ENCODE measurements at places on chromosomes 16 and 17.

DNA sequence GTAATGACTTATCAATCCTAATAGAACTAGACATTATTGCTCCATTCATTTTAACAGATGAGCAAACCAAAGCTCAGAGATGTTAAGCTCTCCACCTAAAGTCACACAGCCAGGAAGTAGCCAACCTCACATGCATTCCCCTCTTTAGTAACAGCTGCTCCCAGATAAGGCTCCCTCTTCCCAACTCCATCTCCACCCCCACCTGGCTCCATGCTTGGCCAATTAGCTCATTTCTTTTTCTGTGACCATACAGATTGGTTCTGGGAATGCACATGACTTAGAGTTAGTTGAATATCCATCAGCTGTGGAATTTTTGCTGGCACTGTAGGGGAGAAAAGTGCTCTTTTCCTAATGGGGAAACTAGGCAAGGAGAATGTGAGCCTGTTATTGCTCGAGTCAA lies 13.0 kb downstream of the CBLN1 start:
- DNase-seq: no peak

GRCh38 chr16:31429314-31429713 lies 1.2 kb upstream of the COX6A2 start:
- no peak for DNase-seq

DNA sequence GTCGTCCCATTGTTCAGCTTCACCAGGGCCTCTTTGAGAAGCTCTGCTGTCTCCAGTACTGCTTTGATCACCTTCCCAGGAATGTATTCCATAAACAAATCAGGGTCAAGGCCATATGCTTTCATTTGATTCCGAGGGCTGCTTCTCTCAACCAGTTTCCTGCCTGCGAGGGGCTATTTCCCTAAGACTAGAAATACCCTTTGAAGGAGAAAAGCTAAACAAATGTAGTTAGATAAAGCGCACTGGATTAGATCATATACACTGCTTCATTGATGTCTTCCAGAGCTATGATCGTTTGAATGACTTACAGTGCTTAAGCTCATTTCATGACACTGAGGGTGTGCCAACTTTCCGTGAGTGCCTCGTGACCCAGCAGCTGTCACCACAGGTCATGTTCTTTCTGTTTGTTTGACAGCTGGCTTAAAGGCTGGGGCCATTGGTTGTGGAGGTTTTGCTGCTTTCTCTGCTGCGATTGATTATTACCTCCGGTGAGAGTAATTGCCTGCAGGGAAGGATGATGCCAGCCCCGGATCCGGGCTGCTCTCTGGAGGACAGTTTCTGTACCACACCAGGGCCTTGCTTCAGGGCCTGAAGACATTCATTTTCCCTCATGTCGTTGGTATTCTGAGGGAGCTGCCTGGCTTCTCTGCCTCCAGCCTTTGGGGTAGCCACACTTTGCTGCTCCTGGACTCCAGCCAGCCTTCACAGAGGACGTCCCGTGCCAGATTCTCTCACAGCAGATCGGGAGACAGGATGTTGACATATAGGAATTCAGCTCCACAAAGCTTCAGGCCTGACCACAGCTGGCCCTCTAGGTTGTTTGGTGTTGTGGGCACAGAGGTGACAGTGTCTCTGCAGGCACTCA lies 3.9 kb downstream of the TIMM22 start:
- no peak for DNase-seq

- no peak for DNase-seq
Observed at GRCh38 chr16:51236583-51236982, 85.5 kb upstream of the SALL1 start.

GRCh38 chr16:23288209-23288608 lies 13.9 kb upstream of the SCNN1B start:
- no peak for DNase-seq

DNA sequence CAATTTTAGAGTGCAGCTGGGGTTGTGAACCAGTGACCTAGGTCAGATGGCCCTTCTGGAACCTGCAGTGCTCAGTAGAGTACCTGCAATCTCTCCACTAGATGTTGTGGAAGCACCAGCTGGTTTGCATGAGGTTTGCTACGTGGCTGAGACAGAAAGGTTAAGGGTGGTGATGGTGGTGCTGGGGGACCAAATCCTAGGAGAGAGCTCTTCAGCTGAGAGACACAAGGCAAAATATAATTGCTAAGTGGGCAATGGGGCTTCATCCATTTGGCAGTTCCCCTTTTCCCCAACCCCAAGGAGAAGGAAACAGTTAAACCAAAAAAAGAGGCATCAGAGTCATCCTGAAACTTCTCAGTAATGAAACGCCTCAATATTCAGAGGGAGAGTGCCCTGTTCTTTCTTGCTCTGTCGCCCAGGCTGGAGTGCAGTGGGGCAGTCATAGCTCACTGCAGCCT lies 13.9 kb downstream of the ITPRIPL2 start:
- DNase-seq: no peak

DNA sequence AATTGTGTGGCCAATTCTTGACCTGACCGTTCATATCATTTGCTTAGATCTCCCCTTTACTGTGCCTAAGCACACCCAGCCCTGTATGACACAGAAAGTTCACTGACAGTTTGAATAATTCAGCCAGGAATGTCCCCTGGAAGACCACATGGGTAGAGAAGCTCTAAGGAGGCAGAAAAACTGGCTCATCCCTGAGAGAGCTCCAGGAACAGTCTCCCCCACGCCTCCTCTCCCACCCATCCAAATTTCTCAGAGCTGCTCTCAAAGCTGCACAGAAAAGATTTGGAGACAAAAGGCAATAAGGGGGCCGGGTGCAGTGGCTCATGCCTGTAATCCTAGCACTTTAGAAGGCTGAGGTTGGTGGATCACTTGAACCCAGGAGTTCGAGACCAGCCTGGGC lies 11.2 kb downstream of the PRAC1 start:
- DNase-seq: no peak

GRCh38 chr16:66920299-66920590 lies 1.6 kb upstream of the CDH16 start:
- no peak for DNase-seq

DNA sequence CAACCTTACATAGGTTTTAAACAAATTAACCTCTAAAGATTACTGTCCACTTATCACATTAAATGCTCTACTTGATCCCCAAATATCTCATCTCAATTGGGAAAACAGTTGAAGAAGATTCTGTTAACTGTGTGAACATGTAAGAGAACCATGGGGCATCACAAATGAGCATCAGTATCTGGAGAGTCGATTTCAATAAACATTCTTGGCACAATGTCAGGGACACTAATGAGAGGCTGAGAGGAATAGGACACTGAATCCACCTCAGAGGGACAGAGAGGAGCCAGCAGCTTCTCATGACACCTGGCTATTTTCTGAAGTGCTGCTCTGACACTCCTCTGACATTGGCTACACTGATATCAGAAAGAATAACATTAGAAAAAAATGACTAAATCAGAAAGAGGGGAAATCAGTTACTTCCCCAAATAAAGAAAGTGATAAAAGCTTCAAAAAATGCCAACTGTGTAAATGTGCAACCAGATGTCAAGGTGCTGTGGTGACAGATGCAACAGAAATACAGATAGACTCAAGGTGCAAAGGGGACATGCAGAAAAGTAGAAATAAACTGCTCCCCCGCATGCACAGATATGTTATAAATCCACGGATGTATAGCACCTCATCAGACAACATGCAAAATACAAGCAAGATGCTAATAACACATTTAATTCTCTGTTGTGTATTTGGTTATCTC lies 67.4 kb downstream of the SNX11 start:
- DNase-seq: no peak

DNA sequence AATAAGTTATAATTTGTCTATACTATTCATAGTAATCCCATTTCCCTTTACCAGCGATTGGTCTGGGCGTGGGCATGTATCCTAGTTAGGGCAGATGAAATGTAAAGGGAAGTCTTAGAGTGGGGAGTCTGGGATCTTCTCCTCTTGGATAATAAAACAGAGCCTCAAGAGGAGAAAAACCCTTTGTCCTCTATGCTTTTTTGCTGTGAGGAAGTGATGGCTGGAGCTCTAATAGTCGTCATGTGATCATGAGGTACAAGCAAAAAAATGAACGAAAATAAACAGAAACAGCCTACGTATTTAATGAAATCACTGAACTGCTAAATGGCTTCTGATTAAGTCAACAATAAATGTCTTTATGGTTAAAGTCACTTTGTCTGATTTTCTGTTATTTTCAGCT lies 26.8 kb downstream of the EFCAB5 start:
- no peak for DNase-seq

GRCh38 chr17:39852239-39852638 lies 11.9 kb downstream of the IKZF3 start:
- DNase-seq: no peak

- DNase-seq: no peak
Observed at GRCh38 chr17:57774872-57775271, 29.8 kb upstream of the CCDC182 start.

DNA sequence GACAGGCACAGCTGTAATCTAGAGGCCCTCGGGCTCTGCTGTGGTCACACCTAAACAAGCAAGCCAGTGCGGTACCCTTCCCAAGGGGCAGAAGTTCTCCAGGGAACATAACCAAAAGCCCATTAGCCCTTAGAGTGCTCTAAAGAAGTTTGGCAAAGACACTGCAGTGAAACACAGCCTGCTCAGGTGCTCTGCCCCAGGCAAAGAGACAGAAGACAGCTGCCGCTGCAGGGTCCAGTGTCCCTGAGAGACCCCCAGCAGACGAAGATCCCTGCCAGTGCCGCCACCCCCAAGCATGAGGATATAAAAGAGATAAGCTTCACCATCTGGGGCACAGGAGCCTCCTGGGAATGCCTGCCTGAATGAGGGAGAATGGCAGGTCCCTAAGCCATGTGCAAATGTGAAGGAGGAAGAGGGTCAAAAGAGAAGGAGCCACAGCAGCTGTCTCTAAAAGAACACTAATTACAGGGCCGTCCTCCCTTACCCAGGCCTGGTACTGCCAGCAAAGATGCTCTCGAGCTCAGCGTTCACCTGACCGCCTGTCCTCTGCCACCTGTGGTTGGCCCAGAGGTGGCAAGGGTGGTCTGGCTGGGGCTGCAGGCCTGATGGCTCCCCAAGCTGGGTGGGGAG lies 29.7 kb downstream of the CUEDC1 start:
- no peak for DNase-seq

- peak; percentile 19 for DNase-seq
Observed at GRCh38 chr17:16521070-16521727, 29.2 kb upstream of the LRRC75A start.

DNA sequence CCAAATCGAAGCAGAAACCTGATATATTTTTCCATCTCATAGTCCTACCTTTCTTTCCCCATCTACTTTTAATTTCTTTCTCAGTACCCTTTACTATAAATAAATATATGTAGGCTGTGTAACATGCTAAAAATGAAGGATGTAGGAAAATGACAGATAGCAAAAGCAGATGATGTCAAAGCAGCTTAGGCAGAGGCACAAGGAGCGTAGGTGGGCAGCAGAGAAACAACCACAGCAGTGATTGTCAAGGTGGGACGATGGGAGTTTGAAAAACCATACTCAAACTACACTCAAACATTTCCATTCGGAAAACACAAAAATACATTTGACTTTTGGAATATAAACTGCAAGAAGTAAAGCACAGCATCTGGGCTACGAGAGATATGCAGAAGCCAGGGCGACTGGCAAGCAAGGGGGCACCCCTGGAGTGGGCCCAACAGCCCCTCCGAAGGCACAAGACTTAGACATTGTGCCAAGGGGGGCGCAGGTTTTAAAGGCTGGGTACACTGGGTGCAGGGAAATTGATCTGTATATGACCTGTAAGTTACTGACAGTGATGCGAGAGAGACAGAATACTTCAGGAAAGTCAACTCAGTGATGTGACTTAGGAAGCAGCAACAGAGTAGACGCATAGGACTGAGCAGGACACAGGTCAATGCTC lies 31.1 kb downstream of the SNN start:
- DNase-seq: no peak

DNA sequence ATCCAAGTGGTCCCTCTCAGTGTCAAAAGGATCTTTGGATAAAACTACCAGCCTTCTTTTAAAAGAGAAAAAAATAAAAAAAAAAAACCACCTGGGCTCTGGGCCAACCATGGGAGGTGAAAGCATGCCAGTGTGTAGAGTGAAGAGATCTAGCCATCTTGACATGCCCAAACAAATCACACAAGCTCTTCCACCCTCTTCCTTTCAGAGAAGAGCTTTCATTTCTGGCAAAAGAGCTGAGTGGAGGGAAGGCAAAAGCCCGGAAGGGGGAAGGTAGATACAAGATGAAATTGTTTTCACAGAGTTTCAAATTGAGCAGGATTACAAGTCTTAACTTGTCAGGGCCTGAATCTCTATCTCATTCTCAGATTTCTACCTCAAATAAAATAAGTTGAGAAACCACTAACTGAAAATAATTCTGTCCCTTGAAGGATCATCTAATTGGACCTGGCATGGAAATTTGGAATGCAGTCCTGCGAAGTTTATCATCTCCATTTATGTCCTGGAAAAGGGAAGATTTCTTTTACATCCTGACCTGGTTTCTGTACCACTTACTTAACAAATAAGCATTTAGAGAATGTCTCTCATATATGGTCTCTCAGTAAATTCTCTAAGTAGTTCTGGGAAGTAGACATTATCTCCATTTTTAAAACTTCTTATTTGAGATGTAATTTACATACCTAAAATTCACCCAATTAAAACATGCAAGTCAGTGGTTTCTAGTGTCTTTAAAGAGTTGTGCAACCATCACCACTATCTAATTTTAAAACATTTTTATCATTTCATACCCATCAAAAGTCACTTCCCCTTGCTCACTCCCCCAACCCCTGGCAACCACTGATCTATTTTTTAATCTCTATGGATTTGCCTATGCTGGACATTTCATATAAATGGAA lies 93.7 kb downstream of the TANGO6 start:
- no peak for DNase-seq

- DNase-seq: no peak
Observed at GRCh38 chr17:34533806-34534527, 45.4 kb upstream of the TMEM132E start.

DNA sequence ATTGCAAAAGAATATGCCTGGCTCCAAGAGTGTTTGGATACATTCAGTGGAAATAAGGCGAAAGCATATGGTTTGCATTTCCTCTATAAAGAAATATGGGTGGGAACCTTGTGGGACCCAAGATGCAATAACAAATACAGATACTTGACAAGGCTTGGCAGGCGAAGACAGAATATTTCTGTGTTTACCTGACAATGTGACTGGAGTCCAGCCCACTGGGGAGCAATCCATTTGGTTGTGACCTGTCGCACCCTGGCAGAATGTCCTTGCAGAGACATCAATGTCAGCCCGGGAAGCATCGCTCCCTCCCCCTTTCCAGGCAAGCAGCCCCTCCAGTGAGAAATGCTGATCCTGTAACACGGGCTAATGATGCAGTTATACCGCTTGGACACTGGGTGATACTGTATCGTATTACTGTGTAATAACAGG lies 296.6 kb downstream of the MAF start:
- DNase-seq: no peak

GRCh38 chr16:85348911-85349334 lies 236.7 kb upstream of the CIBAR2 start:
- DNase-seq: no peak

GRCh38 chr17:79269620-79270019 lies 195.0 kb downstream of the ENGASE start:
- no peak for DNase-seq

Data from stimulated activated CD8-positive, alpha-beta memory T cell treated with anti-CD3 and anti-CD28 coated beads, Interleukin-15, amount 100 ng/mL, for 48 hours (primary cell).